ENCODE measurements at places on chromosomes 5 and 9. TPM values are rescaled to one million over a fixed set of nuclear protein-coding genes. Genes with fewer than 3 reads are reported as not detected.

TTC33 gene
- 31.5 TPM for polyA plus RNA-seq

NUTM2G gene
- not detected for polyA plus RNA-seq

NMUR2 gene
- not detected for polyA plus RNA-seq

KIF20A gene
- polyA plus RNA-seq = 0.01 TPM

PCDHB14 gene
- 0.51 TPM for polyA plus RNA-seq

COL5A1 gene
- 2.6 TPM for polyA plus RNA-seq

SLC2A6 gene
- 1.8 TPM for polyA plus RNA-seq

C9orf50 gene
- not detected for polyA plus RNA-seq

FOXD4L3 gene
- polyA plus RNA-seq = 0.01 TPM

OLFM1 gene
- polyA plus RNA-seq = 23.1 TPM

HTR4 gene
- not detected for polyA plus RNA-seq

AFAP1L1 gene
- 39.9 TPM for polyA plus RNA-seq

ADAMTSL1 gene
- polyA plus RNA-seq = 0.08 TPM

RIC1 gene
- 8.8 TPM for polyA plus RNA-seq

PCDHB10 gene
- 0.17 TPM for polyA plus RNA-seq

GDA gene
- polyA plus RNA-seq = 0.16 TPM

MELK gene
- 0.18 TPM for polyA plus RNA-seq

PCDHB4 gene
- 0.37 TPM for polyA plus RNA-seq

PITX1 gene
- polyA plus RNA-seq = 13.6 TPM

PCDHB7 gene
- 0.16 TPM for polyA plus RNA-seq

FOXD4L6 gene
- polyA plus RNA-seq = not detected

WDR31 gene
- polyA plus RNA-seq = 2.7 TPM

PALM2AKAP2 gene
- 1.6 TPM for polyA plus RNA-seq

LCN9 gene
- not detected for polyA plus RNA-seq

KCTD16 gene
- polyA plus RNA-seq = 0.01 TPM

PTPN3 gene
- polyA plus RNA-seq = 72.4 TPM

XRCC4 gene
- polyA plus RNA-seq = 2.4 TPM

DAP gene
- polyA plus RNA-seq = 4.1 TPM

CDC20B gene
- polyA plus RNA-seq = not detected

BSPRY gene
- not detected for polyA plus RNA-seq

ARID3C gene
- polyA plus RNA-seq = not detected

DUSP1 gene
- polyA plus RNA-seq = 258 TPM

TMEM174 gene
- polyA plus RNA-seq = not detected

ANXA2R gene
- 2.7 TPM for polyA plus RNA-seq

PRXL2C gene
- polyA plus RNA-seq = 16.9 TPM

NPR3 gene
- 1.6 TPM for polyA plus RNA-seq

FBP1 gene
- 0.42 TPM for polyA plus RNA-seq

SLF1 gene
- polyA plus RNA-seq = 1.3 TPM

ACSL6 gene
- polyA plus RNA-seq = 0.12 TPM

LRRTM2 gene
- 0.03 TPM for polyA plus RNA-seq

SAXO1 gene
- polyA plus RNA-seq = not detected

DMXL1 gene
- 8.6 TPM for polyA plus RNA-seq

MYOT gene
- polyA plus RNA-seq = 983 TPM

SPARC gene
- polyA plus RNA-seq = 111 TPM

ABCA1 gene
- 1.9 TPM for polyA plus RNA-seq

CKMT2 gene
- 606 TPM for polyA plus RNA-seq

PRPF4 gene
- polyA plus RNA-seq = 33.4 TPM

JAKMIP2 gene
- 0.01 TPM for polyA plus RNA-seq

PCDHA9 gene
- polyA plus RNA-seq = not detected

LRRC8A gene
- polyA plus RNA-seq = 16.4 TPM

FOXD4L4 gene
- 0.03 TPM for polyA plus RNA-seq

DMRTA1 gene
- polyA plus RNA-seq = 0.09 TPM

SECISBP2 gene
- polyA plus RNA-seq = 31.9 TPM
